BJ (cell line): ENCODE measurements at places on chromosomes 3 and 15.

DNA sequence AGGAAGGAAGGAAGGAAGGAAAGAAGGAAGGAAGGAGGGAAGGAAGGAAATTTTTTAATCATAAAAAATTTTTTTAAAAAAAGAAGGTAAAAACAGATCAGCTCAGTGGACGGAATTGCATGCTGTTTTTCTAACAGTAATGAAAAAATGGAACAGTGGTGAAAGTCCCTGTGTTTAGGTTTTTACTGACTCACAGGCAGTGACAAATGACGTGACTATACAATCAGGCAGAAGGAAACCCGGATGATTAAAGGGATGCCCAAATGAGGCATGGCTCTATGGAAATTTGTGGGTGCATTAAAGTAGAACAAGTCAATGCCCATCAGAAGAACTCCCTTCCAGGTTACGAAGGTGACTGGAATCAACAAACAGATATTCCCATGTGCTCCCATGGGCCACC is 135.0 kb downstream of the IMPG2 start:
- DNase-seq: no peak

- DNase-seq: no peak
Measured at GRCh38 chr3:160278210-160278609, 53.0 kb downstream of the C3orf80 start.

- DNase-seq: no peak
Measured at GRCh38 chr3:155393316-155393715, 99.8 kb upstream of the STRIT1 start.

DNA sequence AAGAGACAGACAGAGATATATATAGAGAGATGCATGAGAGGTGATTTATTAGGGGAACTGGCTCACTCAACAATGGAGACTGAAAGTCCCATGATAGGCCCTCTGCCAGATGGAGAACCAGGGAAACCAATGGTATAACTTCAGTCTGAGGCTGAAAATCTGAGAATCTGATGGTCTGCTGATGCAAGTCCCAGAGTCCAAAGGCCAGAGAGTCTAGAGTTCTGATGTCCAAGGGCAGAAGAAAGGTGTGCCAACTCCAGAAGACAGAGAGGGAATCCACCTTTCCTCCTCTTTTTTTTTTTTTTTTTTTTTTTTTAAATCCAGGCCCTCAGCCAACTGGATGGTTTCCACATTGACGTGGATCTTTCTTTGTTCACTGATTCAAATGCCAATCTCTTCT is 197.9 kb upstream of the MEIS2 start:
- no peak for DNase-seq

DNA sequence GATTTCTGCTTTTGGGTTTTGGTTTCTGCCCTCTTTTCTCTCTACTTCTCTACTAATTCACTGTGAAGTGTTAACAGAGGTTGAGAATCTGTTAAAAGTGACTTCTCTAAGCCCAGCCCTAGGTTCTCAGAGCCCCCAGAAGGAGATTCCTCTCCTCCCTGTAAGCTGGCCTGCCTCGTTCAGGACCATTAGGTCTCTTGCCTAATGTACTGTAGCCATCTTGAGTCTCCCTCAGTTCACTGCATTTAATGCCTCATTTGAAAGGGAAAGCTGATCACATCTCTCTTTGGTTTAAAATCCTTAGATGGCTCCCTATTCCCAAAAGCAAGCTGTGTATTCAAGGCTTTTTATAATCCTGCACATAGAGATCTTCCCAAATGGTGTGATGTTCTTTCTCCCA is 16.3 kb downstream of the RTP1 start:
- no peak for DNase-seq

DNA sequence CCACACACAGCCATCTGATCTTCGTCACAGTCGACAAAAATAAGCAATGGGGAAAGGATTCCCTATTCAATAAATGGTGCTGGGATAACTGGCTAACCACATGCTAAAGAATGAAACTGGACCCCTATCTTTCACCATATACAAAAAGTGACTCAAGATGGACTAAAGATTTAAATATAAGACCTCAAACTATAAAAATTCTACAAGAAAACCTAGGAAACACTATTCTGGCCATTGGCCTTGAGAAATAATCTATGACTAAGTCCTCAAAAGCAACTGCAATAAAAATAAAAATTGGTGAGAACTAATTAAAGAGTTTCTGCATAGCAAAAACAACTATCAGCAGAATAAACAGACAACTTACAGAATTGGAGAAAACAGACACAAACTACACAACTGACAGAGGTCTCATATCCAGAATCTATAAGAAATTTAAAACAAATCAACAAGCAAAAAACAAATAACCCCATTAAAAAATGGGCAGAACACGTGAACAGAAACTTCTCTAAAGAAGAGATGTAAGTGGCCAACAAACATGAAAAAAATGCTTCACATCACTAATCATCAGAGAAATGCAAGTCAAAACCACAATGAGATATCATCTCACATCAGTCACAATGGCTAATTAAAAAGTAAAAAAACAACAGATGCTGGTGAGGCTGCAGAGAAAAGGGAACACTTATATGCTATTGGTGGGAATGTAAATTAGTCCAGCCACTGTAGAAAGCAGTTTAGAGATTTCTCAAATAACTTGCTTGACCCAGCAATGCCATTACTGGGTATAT is 104.0 kb downstream of the NR1I2 start:
- peak; percentile 9 for DNase-seq

GRCh38 chr15:45715528-45715927 is 80.7 kb downstream of the SQOR start:
- DNase-seq: no peak

DNA sequence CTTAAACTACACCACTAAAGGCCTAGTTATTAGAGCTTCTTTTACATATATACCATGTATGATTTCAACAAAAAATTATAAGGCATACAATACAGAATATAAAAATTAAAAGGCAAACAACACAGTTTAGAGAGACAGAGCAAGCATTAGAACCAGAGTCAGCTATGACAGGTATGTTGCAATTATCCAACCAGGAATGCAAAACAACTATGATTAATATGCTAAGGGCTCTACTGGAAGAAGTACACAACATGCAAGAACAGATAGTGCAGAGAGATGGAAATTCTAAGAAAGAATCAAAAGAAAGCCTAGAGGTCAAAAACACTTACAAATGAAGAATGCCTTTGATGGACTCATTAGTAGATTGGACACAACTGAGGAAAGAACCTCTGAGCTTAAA is 39.6 kb downstream of the CCDC54 start:
- DNase-seq: no peak

GRCh38 chr3:56869157-56869889 is 67.6 kb upstream of the ARHGEF3 start:
- no peak for DNase-seq

DNA sequence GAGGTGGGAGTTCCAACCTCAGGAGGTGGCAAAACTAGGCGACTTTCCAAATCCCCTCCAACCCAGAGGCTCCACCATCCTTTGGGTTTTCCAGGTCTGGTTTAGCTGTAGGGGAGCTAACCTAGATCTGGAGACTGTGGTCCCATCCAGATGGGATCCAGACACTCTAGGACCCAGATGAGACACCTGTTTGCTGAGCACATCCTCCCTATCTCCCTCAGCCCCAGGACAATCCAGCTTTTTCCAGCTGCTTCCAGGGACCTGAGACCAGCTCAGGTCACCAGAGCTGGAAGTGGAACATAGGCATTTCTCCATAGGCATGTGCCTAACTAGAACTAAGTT is 18.2 kb downstream of the CRTAP start:
- no peak for DNase-seq

DNA sequence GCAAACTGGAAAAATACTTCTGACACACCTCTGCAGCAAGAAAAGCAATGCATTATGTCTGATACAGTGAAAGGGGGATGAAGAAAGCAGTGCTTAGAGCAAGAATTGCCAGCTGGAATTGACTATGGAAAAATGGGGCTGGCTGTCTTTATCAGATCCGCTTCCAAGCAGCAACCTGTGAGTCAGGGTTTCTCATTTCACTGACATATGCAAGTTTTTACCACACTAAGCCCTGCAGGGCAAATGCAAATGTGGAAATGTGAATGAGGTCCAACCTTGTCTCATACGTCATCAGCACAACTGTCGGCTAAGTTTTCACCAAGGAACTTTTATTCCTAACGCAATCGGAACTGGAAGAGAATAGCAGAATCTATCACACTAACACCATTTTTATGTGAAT is 172.5 kb upstream of the GADL1 start:
- peak; percentile 90 for DNase-seq

GRCh38 chr15:85329561-85330422 is 50.6 kb upstream of the AKAP13 start:
- no peak for DNase-seq

DNA sequence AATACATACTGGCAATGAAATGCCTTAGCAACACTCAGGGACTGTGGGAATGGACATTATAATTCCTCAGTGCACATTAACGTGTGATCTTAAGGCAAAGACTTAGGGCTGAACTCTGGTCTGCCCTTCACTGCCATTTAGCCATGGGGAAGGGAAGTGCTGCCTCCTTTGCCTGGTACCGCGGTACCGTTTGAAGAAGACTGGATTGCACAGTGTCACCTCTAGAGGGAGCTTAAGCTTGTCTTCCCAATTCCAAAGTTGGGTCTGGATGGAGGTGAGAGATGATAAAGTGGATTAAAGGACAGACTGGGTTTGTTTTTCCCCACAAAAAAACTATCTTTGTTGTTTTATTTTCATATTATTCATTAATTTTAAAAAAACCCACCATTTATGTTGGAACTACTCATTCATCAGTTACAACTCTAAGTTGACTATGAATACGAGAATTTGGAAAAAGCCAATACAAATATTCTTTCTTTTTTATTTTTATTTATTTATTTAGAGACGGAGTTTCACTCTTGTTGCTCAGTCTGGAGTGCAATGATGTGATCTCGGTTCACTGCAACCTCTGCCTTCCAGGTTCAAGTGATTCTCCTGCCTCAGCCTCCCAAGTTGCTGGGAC is 60.0 kb upstream of the SYN2 start:
- no peak for DNase-seq

- DNase-seq: no peak
Measured at GRCh38 chr3:182241196-182241765, 529.6 kb downstream of the SOX2 start.

- DNase-seq: no peak
Measured at GRCh38 chr3:189567322-189567721, 63.9 kb upstream of the TP63 start.
